Activated T-cell treated with anti-CD3 and anti-CD28 coated beads, Interleukin-2, amount 50 U/mL, for 4 hours (primary cell): ENCODE measurements at places on chromosomes 1 and 21. TPM values are rescaled to one million over a fixed set of nuclear protein-coding genes. Genes with fewer than 3 reads are reported as not detected.
A peak's percentile ranks its signal among the peaks of the same experiment; 100 is the strongest.

- peak; percentile 39 for DNase-seq
Measured at GRCh38 chr1:67214420-67215174, 48.3 kb downstream of the IL23R start.

DNA sequence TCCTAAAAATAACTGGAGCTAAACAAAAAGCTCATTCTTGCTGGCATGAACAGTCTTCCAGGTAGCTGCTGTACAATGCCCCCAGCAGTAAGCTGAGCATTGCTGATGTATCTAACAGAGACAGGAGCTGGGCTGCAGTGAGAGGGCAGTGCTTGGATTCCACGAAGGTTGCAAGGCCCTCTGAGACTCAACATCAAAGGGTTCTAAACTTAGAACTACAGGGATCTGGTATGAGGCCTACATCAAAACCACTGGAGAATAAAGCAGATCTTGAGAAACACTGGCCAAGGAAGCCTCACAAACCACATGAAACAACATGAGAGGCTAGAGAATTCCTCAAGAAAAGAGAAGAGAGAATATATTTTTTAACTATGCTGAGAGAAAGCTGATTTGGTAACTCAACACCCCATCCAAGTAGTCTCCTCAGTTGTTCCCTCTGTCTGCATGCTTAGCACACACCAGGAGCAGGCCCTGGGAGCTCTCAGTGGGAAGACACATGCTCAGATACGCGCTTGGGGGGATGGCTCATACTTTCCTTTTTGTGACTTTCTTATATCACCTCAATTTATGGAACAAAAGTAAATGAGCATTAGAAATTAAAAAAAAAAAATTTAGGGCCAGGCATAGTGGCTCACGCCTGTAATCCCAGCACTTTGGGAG lies 27.7 kb downstream of the DSTYK start:
- no peak for DNase-seq

DNA sequence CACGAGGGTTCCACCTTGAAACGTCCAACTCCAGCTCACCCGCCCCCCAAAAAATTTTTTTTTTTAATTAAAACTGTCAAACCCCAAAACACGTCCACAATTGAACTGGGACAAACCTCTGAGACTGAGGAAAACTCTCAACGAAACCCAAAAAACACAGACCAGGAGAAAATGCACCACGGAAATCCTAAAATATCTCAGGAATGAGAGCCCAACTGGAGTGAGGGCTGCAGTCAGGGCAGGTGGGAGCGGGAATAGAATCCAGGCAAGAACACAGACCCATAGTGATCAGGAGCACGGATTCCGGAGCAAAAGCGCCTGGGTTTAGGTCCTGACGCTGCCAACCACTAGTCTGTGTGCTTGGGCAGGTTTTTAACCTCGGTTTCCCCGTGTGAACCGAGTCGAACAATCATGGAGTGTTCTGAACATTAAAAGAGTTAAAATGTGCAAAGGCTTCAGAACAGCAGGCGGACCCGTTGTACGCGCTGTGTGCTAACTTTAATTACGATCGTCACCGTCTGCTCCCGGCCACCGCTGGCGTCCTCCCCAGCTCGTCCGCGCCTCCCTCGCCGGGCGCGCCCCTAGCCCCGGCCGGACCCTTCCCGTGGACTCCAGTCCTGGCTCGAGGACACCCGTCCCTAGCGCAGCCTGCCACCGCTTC lies 624 bp downstream of the ARHGAP29 start:
- DNase-seq: no peak

DNA sequence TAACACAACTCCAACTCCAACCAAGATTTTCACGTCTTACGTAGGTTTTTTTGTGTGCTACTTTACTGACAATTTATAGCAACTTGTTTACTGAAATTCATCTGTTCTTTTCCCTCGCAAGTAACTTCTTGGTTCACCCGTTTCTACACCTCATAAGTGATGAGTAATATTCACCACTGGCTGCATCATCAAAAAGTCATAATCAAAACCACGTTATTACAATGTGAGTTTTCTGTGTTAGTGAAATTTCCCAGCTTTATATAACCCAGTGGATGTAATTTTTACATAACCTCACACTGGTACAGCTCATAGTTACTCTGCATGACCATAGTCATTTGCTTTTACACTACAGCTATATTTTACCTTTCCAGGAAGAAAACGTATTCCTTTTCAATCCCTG lies 401.1 kb upstream of the LYPLAL1 start:
- no peak for DNase-seq

GRCh38 chr1:171173069-171173468 lies 12.0 kb upstream of the FMO2 start:
- DNase-seq: no peak

- no peak for DNase-seq
Measured at GRCh38 chr1:94006604-94007003, 97.4 kb upstream of the GCLM start.

DNA sequence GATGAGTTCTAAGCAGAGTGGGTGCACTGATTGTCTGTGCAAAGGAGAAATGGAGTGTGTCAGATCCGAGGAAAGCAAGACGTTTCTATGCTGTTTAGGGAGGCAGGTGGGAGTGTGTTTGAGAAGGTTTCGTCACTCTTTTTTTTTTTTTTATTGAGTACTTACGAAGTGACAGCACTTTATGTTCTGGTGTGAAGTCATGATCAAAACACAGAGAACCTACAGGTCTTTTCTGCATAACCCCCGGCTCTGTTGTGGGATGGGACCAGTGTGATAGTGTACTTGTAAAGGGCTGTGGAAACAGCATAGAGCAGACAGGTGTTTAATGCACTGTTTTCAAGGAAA lies 26.7 kb downstream of the MIA3 start:
- DNase-seq: peak; percentile 9

DNA sequence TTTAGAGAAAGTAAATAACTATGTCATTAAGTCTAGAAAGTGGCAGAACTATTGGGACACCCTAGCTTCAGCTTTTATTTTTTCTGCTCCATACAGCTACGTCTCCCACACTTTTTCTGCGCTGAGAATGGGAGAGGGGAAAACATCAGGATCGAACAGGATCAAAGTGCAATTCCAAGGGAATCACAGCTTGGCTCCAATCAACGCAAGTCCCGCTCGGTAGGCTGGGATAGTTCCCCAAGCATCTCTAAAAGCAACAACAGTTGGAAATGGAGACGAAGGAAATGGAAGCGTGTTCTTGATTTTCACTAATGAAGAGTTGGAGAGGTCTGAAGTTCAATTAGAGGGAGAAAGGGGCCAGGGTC lies 536 bp downstream of the HMGCL start:
- no peak for DNase-seq

DNA sequence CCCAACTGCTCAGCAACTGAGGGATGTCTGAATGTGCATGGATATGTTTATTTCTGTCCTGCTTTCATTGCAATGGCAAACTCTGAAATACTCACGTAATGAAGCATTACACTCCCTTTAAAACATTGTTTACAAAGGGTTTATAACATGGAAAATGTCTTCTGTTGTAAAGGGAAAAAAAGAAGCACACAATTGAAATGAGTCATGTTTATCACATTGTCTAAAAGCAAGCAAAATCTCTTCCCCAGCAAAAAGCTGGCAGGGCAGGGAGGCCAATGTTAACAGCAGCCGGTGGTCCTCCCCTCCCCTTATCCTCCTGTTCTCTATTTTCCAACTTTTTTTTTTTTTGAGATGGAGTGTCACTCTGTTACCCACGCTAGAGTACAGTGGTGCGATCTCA lies 3.9 kb upstream of the EFNA1 start:
- no peak for DNase-seq

DNA sequence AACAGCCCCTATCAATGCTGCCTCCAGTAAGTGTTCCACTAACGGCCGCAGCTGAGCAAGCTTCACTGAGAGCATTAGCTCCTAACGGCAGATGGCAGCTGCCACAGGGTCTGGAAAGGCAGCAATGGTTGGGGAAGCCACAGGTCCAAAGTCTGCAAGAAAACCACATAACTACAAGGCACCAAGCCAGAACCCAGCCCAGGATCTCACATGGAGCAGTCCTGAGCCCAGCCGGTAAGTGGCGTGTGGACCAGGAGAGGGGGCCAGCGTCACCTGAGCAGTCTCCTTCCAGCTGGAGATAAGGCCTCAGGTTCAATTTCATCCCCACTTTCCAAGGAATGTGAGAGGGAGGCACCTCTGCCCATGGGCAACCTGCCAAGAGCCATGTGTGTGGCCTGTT lies 13.2 kb downstream of the SYT2 start:
- DNase-seq: no peak

GRCh38 chr1:43536196-43536863 lies 5.6 kb downstream of the PTPRF start:
- no peak for DNase-seq

GRCh38 chr1:155002464-155003226 lies at the start of gene ZBTB7B:
Gene ZBTB7B, plus strand, starts transcription at chr1:155002802. Its CDS starts 11,859 bp downstream, at chr1:155014661.
- DNase-seq: no peak

- no peak for DNase-seq
Measured at GRCh38 chr21:44952116-44952928, 12.5 kb downstream of the SLX9 start.

GRCh38 chr21:28200726-28201125 lies 792.0 kb downstream of the LTN1 start:
- no peak for DNase-seq

- no peak for DNase-seq
Measured at GRCh38 chr1:24117722-24118409, 5.9 kb upstream of the MYOM3 start.

DNA sequence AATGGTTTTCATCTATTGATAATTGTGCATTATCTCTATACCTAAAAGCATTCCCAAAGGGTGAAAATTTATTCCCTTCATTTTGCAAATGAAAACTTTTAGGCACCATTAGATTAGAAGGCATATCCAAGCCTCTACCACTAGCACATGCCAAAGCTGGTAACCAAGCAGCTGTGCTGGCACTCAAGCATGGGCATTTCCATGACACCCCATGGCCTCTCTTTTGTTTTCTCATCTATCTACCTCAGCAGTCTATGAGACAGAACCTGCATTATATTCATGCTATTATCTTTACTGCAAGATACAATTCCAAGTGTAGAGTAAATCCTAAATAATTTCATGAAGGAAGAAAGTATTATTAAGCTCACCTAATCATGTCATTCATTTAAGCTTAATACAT lies 334.3 kb upstream of the LRRC7 start:
- DNase-seq: no peak

GRCh38 chr1:7185721-7186120 lies 400.5 kb downstream of the CAMTA1 start:
- DNase-seq: no peak

DNA sequence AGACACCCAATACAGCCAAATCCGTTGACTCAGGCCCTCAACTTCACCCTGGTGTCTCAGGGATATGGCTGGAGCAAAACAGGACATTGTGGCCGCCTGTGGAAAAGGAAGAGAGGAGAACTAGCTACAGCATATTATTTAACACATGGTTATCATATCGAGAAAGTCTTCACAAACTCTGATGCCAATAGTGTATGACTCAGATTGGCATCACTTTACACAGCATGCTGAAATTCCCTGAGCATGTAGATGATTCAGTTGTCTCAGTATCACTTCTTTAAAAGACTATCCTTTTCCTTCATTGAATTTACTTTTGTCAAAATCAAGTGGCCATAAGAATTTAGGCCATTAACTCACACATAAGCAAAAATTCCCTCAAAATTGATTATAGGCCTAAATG lies 20.1 kb downstream of the HSD3B2 start:
- DNase-seq: no peak

DNA sequence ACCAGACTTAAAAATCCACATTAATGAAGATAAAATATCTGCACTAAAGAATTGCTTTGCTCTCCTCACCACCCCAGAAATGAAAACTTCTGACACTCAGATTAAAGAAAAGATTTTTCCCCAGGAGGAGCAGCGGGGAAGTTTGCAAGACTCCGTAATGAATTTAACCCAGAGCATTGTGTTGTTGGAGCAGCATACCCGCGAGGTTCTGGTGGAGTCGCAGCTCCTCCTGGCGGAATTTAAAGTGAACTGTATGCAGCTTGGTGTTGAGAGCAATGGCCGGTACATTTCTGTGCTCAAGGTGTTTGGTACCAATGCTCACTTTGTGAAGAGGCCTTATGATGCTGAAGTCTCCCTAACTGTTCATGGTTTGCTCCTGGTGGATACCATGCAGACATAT lies 46.4 kb downstream of the VPS13D start:
- no peak for DNase-seq

- DNase-seq: no peak
Measured at GRCh38 chr1:244502630-244503029, 41.6 kb downstream of the CATSPERE start.

DNA sequence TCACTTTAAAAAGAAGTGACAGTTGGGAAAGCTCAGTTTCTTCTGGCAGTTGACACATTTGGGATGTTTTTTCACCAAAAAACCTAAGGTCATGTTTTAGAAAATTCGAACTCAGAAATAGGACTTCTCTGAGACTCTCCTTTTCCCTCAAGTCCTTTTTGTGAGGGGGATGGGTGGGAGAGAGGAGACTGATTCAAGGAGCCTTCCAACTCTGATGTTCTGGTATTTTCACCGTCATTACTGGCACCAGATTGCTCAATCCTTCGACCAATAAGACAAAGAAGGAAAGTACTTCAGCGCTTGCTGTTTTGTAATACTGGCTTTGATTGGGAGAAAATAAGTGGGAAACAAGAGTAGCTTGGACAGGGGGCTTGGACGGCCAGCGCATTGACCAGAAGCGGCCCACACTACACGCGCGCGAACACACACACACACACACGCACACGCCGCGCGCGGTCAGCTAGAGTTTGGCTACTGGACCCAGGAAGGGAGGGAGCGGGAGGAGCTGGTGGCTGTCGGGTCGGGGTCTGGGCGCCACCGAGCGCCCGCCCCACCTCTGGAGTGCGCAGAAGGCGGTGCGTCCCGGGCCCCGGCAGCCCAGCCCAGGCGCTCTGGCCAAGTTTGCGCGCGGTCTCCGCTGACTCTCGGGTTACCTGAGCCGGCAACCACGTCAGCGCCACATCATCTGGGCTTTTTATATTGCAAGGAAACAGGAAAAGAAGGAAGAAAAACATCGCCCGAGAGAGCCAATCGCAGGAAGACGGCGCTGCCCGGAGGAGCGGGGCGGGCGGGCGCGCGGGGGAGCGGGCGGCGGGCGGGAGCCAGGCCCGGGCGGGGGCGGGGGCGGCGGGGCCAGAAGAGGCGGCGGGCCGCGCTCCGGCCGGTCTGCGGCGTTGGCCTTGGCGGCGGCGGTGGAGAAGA lies at the start of gene KCNK1:
TSS of gene KCNK1 (plus strand) at position 855 of the 921 bp plus-strand sequence. CDS start at position 921, 66 bp downstream.
- DNase-seq: no peak

GRCh38 chr1:100868364-100868995 lies 26.2 kb downstream of the EXTL2 start:
- no peak for DNase-seq

Gene ADIPOR1
- 94.1 TPM for total RNA-seq

Gene FCGR1A
- not detected for total RNA-seq

Gene TMEM54
- total RNA-seq: 0.61 TPM

Gene SPRR2F
- not detected for total RNA-seq

Gene CD52
- total RNA-seq: 93.8 TPM

Gene LIPI
- total RNA-seq: not detected

Gene MCOLN3
- not detected for total RNA-seq

Gene LMOD1
- 0.14 TPM for total RNA-seq

Gene UBL4B
- not detected for total RNA-seq

Gene SH2D1B
- not detected for total RNA-seq

Gene HSD11B1
- 8.7 TPM for total RNA-seq

Gene SPRR2B
- total RNA-seq: not detected

Gene ANGPTL3
- not detected for total RNA-seq

Gene CHIA
- total RNA-seq: not detected

Gene DNAH14
- 0.29 TPM for total RNA-seq

Gene USH2A
- total RNA-seq: not detected
